ENCODE measurements at places on chromosomes 3 and 15.

- no peak for DNase-seq
Measured at GRCh38 chr3:8539419-8539818, 37.8 kb downstream of the LMCD1 start.

GRCh38 chr15:99445272-99445850, 120.4 kb upstream of the MEF2A start:
- no peak for DNase-seq

- no peak for DNase-seq
Measured at GRCh38 chr3:99066863-99067262, 165.4 kb upstream of the DCBLD2 start.

- DNase-seq, result no peak
Measured at GRCh38 chr3:24145481-24145880, 200.4 kb downstream of the NR1D2 start.

GRCh38 chr3:23159929-23160328, 43.2 kb upstream of the UBE2E2 start:
- DNase-seq, result peak; percentile 15

DNA sequence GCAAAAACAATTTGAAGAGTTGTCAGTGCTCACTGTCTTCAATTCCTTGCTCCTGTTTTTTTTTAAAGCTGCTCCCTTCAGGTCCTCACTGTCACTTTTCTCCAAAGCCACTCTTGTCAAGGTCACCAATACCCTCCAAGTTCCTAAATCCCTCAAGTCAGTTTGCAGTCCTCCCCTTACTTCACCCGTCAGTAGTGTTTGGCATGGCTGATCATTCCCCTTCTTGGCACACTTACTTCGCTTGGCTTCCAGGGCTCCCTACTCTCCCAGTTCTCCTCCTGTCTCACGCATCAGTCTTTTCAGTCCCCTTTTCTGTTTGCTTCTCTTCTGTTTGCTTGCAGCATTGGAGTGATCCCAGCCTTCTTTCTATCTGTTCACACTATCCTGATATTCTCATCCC, 25.5 kb downstream of the PLCL2 start:
- no peak for DNase-seq

GRCh38 chr3:64654013-64654412, 33.8 kb downstream of the ADAMTS9 start:
- no peak for DNase-seq

DNA sequence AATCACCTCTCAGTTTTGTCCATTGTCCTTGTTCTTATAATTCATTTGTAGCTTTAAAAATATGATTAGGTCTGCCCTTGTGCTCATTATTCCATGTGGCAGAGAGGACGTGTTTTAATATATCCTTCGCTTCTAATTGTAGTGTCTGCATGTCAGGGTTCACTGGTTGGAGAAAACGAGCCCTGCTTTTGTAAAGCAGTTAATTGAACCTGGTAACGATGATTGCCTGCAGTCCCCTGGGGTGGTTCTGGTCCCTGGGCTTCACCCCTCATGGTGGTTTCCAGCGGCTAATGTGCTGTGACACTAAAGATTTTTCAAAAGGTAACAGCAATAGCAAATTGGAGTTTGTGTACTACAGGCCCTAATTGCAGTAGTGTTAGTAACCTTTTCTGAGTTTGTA, 299.6 kb downstream of the CACNA2D3 start:
- no peak for DNase-seq

DNA sequence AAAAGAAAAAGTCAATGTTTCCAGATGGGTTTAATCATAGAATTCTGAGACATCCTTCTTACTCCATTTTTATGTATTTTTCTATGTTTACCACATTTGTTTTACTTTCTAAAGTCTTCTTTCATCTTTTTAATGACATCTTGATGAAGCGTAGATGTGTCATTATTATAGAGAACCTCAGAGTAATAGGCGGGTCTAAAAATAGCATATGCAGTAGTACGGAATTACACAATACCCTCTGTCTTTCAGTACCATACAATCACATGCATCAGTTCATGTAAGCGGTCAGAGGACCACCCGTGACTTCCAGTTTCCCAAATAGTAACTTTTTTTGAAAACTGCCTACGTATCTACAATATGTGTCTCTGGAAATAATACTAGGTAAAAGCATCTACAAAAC, 224.0 kb downstream of the PLOD2 start:
- DNase-seq, result no peak

- DNase-seq, result no peak
Measured at GRCh38 chr3:178560759-178561158, 24.5 kb downstream of the KCNMB2 start.

GRCh38 chr3:86978111-86978551, 12.8 kb downstream of the VGLL3 start:
- DNase-seq, result no peak

DNA sequence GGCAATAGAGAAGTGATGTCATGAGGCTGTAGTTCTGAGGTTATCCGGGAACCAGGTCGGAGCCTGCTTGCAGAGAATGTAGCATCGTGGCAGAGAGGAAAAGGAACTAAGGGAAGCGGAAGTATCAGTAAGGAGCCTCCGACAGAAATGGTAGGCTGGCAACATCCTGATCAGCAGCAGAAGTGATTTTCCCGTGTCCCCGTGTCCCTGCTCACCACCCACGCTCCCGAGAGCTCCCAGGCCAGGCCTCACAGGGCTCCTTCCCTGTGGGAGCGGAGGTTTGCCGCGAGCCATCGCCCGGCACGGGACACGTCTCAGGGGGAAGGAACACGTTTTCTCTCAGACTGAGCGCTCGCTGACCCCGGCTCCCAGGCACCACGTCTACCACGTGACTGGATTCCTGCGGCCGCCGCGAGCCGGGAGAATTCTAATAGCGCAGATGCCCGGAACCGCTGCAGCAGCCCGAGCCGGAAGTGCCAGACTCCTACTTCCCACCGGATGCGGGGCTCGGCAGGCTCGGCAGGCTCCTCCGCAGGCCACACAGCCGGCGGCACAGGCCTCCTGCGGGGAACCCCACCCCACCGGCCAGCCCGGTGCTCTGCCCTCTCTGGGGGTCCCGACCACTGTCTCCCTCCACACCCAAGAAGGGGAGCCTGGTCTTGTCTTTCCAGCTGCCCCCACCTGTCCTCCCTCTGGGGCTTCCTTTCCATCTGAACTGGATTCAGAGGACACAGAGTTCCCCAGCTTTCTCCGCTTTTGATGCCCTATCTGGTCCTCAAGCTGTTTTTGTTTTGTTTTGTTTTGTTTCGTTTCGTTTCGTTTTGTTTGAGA, 99.3 kb downstream of the BDH1 start:
- DNase-seq, result peak; percentile 90

- DNase-seq, result no peak
Measured at GRCh38 chr15:83194528-83194927, 13.1 kb downstream of the HDGFL3 start.

DNA sequence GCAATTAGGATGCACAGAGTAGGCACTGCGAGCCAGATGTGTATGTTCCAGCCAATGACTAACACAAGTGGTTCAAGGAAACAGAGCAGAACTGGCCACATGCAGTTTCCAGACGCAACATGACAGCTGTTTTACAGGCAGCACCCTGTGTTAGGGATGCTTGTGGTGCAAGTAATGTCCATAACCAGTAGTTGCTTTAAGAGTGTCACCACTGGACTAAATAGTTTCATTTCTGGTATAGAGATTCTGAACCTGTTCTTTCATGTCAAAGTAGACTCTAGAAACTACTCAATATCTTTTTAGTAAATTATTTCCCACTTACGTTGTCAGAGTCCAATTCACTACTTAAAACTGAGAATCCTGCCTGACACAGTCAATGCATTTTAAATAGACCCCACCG, 14.5 kb upstream of the LPP start:
- DNase-seq, result no peak

DNA sequence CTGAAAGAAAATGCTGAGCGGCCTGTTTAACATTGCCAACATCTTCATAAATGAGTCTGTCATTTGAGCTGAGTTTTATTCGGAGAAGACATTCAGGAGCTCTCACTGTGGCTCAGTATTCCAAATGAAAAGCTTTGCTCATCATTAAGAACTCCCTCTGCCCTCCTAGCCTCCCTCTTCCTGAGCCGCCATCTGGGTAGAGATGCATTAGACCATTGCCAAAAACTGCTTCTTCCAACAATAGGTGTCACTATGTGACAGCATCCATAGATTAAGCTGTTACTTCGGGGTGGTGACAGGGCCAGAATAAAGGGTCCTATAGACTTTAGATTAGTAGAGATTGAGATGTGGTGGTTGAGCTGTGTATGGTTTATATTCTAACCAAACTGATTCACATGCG, 501.4 kb upstream of the NR2F2 start:
- DNase-seq, result no peak
